ENCODE measurements at places on chromosomes 16 and 17.

DNA sequence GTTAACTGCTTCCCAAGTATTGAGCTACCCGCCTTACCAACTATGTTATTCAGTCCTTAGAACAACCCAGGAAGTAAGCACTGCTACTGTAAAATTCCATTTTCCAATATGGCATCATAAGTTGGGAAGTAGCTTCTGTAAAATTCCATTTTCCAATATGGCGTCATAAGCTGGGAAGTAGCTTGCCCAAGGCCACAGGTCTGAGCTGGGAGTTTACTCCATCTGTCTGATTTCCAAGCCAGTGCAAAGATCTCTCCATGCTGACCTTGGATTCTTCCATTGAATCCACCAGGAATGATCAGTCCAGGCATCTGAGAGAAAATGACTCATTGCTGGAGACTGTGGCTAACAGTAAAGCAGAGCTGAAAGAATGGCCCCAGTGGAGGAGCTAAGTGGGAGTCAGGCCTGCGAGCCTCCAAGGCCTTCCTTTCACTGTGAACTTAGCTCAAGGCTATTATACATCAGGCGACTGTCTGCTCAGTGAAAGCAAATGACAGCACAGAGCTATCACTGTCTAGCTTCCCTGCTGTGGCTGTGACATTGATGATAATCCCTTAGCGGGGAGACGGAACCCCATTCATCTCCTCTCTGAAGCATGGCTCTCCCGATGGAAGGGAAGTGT lies 430.4 kb downstream of the HAPSTR1 start:
- DNase-seq = no peak

DNA sequence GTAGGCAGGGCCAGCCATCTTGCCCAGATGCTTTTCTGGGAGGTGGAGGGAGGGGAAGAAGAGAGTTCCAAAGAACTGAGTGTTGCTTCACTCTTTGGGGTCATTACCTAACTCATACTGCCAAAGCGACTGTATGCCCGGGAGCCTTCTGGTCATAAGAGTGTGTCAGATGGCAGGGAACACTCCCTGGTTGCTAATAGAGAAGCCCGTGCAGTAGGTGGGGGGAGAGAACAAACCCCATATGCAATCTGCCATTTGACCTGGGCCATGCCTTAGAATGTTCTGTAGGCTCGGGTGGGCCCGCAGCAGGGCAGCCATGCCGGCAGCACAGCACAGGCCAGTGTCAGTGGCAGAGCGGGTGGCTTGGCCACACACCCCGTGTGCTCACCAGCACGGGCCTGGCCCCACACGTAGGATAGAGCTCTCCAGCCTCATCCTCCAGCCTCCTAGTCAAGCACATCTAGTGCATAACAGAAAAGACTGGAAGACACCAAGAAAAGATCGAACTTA lies 120.5 kb downstream of the SOCS1 start:
- no peak for DNase-seq

DNA sequence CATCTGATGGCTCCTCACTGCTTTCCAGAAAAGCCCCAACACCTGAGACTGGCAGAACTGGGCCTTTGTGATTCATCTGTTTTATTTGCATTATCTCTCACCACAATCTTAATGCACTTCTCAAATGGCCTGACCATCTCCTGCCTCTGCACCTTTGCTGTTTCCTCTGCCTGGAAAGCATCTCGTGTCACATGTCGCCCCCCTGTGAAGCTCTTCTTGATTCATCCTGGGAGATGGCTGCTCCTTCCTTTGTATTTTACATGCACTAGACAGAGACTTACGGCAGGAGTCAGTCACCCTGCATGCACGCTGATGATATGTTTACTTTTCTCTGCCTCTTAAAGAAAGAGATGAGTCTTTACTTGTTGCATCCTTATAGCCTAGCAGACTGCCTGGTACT lies 30.0 kb downstream of the HNF1B start:
- no peak for DNase-seq

DNA sequence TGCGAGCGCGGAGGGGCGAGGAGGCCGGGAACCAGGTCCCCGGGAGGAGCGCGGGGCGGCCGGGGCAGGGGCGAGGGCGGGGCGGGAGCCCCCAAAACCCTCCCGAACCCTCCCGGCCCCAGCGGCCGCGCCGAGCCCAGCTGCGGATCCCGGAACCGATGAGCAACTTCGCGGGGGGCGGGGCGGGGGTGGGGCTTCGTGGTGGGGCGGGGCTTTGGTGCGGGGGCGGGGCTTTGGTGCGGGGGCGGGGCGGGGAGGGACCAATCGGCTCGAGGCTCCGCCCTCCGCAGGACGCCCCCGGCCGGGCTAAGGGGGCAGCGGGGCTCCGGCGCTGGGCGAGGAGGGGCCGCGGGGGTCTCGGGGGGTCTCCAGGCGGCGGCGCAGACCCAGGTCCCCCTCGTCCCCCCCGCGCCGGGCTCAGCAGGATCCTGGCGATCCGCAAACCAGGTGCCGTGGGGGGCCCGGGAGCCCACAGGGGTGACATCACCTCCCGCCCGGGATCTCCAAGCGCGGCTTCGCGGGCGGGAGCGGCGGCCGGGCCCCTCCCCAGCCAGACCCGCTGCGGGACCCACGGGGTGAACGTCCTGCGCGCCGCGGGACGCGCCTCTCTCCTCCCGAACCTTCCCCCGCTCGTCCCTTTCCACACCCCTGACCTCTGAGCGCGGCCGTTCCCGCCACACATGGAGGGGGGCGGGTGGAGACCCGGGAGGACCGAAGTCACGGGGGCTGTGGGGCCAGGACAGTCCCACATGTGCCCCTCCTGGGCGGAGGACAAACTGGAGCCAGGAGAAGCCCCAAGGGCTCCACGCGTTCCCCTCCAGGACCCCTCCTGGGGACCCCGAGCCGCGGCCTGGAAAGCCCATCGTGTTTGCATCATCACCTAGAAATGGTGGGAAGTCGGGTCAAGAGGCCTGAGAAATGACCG lies at the start of gene ABR:
ABR (minus strand) TSS at position 164 of the 925 bp plus-strand sequence. CDS start 254 bp downstream, outside the sequence.
- no peak for DNase-seq

DNA sequence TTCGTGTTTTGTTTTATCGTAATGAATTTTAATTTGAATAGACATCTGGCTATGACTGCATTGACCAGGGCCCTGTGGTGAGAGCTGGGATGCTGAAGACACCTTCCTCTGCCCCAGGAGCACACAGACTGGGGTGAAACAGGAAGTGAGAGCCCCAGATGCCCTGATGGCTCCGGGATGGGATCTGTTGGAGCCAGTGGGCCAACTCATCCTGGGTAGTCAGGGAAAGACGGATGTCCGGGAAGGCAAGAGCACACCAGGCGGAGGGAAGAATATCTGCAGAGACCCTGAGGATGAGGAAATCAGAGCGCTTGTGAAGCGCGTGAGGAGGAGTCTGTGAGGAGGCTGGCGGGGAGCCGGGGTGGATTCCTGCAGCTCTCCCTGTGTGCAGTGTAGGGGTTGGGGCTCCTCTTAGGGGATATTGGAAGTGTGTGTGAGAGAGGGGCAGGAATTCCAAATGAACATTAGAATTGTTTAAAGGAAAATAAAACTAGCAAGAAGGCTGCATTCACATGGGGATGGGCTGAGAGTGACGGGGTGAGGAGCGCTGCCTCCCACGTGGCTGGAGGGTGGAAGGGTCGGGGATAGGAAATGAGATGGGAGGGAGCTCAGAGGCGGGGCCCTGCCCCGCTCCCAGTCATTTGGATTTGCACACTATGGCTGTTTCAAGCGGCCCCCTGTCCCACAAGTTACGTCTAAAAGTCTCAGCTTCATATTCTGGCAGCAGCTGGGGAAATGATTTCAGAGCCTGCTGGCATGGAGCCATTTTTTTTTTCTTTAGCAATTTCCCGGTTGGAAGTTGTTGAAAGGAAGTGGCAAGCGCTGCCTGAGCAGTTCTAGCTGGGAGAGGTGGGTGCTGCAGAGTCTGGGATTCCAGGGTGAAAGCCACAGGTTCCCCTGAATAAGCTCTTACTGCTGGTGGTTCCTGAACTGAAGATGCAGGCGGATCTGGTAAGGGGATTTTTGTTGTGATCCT lies 71.2 kb upstream of the LGALS9 start:
- DNase-seq = peak; percentile 77

DNA sequence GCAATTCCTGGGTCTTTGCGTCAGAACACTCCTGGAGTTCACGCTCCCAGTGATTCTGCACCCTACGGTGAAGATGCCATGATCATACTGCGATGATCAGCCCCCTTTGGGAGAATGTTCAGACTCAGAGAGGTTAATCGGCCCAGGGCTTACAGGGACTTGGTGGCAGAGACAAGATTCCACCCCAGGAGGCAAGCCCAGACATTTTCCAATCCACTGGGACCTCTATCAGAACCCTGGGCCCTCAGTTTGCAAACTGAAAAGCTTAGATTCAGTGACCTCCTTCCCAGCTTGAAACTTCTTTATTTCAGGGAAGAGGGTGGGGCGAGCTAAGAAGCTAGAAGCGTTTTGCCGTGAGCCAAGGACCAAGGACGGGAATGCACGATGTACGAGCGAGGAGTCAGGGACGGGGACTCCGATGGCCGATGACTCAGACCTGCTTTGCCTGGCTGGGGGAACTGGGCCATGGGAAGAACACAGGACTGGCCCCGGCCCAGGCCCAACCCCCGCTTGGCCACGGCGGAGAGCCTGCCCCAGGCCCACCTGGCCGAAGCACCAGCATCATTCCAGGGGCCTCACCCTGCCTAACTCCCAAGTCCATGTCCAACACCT lies 34.7 kb downstream of the SOCS3 start:
- DNase-seq = no peak

Measured in DMS79 treated with DMSO at 0.1 percent for 48 hours (cell line).